ENCODE measurements at places on chromosomes 12 and 14.

- DNase-seq: no peak
Observed at GRCh38 chr14:29857551-29857950, 70.1 kb downstream of the PRKD1 start.

- DNase-seq: peak; percentile 68
Observed at GRCh38 chr14:94827711-94828447, 58.0 kb upstream of the GSC start.

DNA sequence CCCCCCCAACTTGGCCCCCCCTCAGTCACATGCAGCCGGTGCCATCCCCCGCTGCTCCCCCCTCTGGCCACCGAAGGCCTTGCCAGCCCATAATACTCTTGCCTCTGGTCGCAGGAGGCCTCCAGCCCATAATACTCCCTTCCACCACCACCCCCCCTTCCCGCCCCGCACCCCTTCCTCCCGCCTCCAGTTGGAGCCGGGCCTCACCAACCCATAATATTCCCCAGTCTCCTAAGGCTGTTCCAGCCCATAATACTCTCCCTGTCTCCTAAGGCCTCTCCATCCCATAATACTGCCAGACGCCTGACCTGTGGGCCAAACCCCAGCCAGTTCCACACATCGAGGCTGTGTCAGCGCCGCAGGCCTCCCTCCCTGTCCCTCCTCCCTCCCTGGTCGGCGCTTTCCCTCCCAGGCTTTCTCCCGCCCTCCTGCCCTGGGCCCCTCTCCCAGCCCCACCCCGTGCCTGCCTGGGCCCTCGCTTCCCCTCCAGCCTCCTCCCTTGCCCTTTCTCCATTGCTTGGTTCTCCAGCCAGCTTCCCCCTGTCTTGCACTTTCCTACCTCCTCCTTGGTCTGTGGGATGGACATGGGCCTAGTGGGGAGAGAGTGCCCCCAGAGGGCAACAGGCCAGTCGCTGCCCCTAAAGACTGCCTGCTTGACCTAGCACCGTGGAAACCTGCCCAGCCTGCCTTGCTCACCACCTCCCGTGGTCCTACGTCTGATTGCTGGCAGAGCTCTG, 6.8 kb upstream of the CHD4 start:
- peak; percentile 93 for DNase-seq

DNA sequence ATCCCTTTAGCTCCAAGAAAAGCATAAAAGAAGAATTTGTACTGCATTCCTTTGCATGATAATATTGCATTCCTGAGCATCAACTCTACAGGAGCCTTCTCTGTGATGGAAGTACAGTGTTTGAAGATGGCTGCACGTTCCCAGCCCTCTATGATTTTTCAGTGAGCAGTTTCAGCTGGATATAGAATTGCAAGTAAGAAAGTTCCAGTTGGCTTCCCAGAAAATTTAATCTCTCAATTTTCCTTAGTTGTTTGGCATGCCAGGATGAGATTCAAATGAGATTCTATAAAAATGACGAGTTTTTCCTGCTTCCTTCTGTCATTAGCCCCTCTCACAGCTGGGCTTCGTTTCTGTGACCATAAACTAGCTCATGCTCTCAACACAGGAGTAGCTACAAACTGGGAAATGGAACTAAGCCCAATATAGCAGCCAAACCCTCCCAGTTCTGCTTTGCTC, 109.9 kb downstream of the TTC8 start:
- DNase-seq: no peak

- no peak for DNase-seq
Observed at GRCh38 chr12:23880988-23881387, 68.5 kb downstream of the SOX5 start.

GRCh38 chr14:84340938-84341337, 1189.0 kb upstream of the FLRT2 start:
- no peak for DNase-seq

DNA sequence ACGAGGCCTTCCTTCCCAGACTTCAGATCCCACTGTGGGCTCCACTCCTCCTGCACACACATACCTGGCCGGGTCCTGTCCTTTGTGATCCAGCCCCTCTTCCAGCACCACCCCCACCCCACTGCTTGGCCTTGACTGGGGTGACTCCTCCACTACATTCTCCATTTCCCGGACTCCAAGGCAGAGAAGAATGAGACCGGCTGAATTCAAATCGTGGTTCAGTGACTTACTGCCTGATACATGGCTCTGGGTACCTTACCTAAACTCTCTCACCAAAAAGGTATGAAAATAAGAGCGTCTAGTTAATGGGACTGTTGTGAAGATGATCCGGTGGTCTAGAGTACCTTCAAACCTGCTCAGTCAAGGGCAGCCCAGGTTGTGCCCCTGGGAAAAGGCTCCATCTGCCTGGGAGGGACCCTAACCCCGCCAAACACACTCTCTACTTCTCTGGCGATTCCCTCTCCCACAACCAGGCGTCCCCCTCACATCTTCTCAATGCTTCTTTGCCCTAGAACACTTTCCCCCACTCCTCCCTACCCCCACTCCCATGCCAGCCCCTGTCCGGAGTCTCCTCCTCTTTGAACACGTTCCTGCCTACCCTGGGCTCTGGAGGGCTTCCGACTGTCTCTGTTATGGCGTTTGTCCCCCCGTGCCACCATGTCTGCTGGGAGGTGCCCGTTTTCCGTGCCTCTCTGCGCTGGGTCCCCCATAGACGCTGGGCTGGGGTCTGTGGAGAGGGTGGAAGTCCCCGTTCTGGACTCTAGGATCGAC, 1.5 kb upstream of the ZBTB42 start:
- DNase-seq: no peak

DNA sequence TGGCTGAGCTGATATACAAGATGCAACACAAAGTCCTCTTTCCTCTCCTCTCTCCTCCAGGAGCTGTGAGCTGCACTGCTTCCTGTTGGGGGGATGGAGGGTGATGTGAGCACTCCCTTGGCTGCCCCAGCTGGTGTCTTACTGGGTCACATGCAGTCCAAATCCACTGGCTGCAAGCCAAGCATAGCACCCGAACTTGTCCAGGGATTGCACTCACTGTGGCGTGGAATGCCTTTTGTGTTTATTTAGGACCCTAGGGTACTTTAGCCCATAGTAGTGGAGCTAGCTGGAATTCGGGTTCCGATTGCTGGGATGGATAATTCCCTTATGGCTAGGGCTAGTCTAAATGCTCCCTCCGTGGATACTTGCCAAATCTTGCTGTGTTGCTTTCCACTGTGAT, 424.9 kb upstream of the SYT1 start:
- DNase-seq: no peak

DNA sequence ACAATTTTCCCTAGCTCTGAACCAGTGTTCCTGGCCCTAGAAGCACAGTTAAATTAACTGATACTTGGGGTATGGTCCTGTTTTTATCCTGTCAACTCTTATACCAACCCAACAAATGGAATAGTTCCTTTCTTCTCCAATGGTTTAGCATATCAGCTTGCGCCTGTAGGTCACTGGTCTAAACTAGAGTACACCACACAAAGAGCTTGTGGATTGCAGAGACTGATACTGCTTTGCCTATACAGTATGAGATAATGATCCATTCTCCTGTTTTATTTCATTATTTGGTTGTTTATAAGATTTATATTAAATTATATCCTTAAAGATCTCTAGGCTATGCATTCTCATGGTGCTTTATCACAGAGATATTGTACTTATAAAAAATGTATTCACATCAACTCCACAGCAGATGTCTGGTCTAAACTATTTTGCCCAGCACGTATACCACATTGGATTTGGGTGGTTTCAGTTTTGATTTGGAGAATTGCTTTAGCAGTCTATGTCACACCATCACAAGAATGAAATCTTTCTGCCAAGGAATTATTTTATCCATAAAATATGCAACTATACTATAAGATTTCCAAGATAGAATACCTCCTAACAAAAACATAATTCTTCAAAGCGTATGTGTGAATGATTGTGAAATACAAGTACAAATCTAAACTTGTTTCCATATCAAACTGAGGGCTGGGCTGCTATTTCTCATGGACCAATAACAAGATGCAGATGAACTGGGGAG, 142.1 kb downstream of the SLC16A7 start:
- no peak for DNase-seq

DNA sequence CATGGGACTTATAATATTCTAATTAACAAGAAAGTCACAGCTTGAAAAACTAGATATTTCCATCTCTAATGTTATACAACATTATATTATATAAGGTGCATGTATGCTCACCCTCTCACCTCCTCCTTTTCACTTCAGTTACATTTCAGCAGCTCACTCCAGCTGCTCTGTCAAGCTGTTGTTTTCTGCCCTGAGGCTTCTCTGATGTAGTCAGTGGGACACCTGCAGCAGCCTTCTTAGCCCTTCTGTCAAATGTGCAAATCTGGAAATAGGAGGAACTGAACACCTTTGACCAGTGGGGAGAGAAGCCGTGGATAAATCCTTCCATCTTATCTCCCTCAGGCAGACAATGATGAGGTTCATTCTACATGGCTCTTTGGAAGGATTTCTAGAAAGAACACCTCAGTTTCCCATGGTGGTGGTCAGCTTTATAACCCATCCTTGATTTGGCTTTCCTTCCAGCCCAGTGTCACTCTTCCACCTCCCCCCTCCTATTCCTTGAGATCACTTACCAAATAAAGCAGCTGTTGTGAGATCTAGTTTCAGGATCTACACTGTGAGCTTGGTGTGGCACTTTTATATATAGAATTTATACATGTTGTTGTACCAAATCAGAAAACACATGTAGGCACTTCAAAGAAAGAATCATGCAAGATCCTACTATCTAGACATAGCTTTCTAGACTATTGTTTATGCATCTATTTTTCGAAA, 79.6 kb upstream of the STK38L start:
- DNase-seq: no peak

DNA sequence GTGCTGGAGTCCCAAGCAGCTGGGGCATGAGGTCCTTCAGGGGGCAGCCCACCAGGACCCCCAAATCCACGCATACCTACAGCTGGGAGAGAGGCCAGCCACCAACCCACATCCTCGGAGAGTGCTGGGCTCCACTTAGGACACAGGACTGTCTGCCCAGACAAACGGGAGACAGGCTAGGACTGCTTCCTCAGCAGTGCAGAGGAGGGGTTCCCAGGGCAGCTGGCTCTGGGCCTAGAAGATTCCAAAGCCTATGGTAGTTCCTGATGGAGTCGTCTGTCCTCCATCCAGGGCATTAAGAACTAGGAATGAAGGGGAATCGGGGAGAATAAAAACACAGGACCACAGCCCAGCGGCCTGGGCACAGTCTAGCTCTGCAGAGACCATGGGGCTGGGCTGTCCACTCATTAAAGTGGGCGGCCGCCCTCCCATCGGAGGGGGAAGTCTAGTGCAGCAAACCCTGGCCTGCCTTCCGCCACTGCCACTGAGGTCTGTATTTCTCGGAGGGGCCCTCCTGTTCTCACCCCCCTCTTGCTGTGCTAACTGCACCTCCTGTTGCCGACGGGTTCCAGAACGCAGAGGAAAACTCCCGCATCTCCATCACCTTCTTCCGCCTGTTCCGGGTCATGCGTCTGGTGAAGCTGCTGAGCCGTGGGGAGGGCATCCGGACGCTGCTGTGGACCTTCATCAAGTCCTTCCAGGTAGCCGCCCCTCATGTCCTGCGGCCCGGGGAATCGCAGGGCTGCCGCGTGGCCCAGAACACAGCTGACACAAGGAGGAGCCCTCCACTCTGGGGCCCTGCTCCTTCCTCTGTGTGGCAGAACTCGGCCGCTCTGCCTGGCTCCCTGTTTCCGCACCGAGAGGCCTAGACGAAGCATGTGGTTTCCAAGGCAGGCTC, 143.5 kb upstream of the FKBP4 start:
- no peak for DNase-seq

GRCh38 chr14:92093320-92093719, 13.1 kb downstream of the ATXN3 start:
- DNase-seq: no peak

DNA sequence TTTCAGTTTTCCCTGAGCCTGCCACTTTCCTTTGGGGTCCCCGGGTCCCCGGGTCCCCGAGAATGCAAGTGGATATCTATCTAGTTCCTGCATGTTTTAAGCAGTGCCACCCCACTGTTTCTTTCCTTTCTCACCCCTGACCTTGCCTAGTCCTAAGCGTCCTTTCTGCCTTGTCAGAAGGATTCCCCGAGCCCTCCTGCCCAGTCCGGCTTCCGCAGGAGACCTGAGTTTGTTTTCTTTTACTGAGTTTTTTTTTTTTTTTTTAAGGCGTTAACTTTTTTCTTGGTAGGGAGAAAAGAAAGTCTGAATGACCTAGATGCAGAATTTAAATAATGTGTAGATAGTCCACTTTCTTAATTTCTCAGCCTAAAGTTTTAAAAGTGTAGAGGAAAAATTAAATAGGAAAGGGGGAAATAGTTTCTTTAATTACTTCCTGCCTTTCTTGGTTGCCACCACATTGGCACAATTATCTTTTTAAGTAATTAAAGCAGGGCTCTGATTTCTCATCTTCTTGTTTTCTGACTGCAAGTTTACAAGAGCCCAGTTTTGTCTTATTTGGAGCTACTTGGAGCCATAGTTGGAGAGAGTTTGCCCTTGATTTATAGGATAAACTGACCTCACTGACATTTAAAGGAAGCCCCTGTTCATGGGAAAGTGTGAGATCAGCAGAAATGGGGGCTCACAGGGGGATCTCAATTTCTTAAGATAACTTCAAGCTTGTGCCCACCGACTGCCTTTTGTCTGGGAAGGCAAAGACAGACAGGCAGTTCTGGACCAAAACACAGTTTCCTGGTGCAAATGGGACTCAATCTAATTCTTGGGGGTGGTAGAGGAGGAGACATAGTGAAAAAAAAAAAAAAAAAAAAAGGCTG, 2.9 kb downstream of the PAX9 start:
- DNase-seq: no peak

- DNase-seq: no peak
Observed at GRCh38 chr12:11765817-11766794, 116.6 kb downstream of the ETV6 start.

GRCh38 chr12:92593734-92594402, 108.9 kb upstream of the PLEKHG7 start:
- peak; percentile 33 for DNase-seq

GRCh38 chr14:58746261-58746660, 108.5 kb downstream of the DACT1 start:
- DNase-seq: no peak

DNA sequence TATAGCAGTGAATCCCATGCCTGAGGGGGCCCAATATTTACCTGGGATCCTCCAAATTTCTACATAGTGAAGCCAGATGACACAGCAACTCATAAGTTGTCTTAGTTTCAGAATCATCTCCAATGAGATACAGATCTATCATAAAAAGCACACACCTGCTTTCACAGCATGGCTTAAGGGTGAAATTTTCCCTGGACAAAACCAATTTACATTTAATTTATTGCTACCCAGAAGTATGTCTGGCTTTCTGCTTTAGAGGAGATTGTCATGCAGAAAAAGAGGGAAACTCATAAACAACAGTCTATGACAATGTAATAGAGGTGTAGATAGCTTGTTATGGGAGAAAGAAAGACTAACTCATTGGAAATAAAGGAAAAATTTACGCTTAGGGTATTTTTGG, 113.0 kb downstream of the MGAT4C start:
- no peak for DNase-seq

Measured in Right ventricle myocardium superior (tissue), 1 donor.